Prostate gland (tissue), 2 donors: ENCODE measurements at places on chromosomes 2 and 18. TPM values are rescaled to one million over a fixed set of nuclear protein-coding genes. Genes with fewer than 3 reads are reported as not detected.

DNA sequence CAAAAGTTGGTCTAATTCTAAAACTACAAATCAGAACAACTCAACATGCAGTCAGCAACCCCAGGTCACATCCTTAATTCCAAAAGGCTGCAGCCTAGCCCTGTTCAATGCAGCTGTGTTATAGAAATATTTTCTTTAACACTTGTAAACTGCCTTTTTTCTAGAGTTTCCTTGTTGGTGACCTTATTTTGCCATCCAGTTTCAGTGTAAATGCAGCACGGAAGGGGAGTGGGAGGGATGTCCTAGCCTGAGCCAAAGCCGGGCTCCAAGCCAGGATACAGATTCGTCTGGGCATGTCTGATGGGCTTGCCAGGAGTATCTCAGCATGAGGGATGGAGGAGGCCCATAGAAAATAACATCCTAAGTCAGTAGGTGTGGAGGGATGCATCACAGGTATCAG is 17.7 kb upstream of the SP3 start:
- H3K27me3 ChIP-seq = no peaks in the 10 kb centered on the region
- DNase-seq = peak; percentile 75
- H3K36me3 ChIP-seq = no peaks in the 10 kb centered on the region
- H3K4me1 ChIP-seq = peaks cover 9% of the 10 kb centered on the region
- H3K27ac ChIP-seq = no peak overlapping the region

The MGAT4A gene
- 20.4 TPM for total RNA-seq

DNA sequence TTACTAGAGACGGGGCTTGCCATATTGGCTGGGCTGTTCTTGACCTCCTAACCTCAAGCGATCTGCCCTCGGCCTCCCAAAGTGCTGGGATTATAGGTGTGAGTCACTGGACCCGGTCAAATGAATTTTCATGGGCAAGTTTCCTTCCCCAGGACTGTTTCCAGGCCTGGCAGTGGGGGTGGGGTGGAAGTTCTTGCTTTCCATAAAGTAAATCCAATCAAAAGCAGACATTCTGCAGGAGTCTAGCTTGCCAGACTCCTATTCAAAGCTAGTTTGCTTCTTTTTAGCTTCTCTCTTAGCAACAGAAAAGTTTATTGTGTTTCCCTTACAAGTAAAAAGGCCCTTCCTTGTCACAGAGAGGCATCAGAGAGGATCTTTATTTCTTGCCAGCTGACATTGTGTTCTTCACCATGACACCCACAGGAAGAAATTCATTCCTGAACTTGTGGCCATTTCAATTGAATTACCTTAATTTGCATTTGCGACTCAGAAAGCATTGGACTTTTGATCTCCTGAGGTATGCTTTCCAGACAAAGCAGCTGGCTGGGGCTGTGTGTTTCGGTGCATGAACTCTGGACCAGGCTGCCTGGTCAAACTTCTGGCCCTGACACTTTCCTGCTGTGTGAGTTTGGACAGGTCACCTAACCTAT is 37.9 kb downstream of the LYPD1 start:
- H3K27ac ChIP-seq = no peak overlapping the region
- no peaks in the 10 kb centered on the region for H3K27me3 ChIP-seq
- H3K4me1 ChIP-seq = no peaks in the 10 kb centered on the region
- no peak for DNase-seq
- no peak overlapping the region for H3K4me3 ChIP-seq
- H3K36me3 ChIP-seq = no peaks in the 10 kb centered on the region

The LDLRAD4 gene
- 107 TPM for total RNA-seq

DNA sequence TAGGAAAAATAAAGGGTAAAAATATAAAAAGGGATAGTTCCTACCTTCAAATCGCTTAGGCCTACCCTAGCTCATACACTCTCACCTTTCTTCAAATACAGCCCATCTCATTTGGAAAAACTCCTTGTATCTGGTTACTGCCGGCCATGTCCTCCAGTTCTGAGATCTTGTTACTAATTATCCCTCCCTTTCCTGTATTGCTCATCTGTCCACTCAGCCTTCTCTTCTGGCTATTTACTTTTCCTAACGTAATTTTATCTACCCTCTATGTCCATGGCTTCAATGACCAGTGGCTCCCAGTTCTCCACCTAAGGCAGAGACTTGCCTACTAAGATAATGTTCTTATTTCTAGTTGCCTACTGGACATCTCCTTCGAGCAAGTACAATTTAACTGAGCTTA is 342.9 kb upstream of the ACVR2A start:
- H3K27ac ChIP-seq = no peak overlapping the region
- no peaks in the 10 kb centered on the region for H3K36me3 ChIP-seq
- no peaks in the 10 kb centered on the region for H3K4me1 ChIP-seq
- no peak for DNase-seq
- no peaks in the 10 kb centered on the region for H3K27me3 ChIP-seq
- no peak overlapping the region for H3K4me3 ChIP-seq

GRCh38 chr18:44782617-44783016 is 101.9 kb downstream of the SETBP1 start:
- no peaks in the 10 kb centered on the region for H3K27me3 ChIP-seq
- no peak overlapping the region for H3K4me3 ChIP-seq
- no peak for DNase-seq
- no peak overlapping the region for H3K27ac ChIP-seq

- DNase-seq = no peak
- H3K4me3 ChIP-seq = no peak overlapping the region
- no peaks in the 10 kb centered on the region for H3K4me1 ChIP-seq
- H3K27ac ChIP-seq = no peak overlapping the region
- H3K27me3 ChIP-seq = no peaks in the 10 kb centered on the region
Measured at GRCh38 chr2:199309411-199309810, 148.3 kb downstream of the SATB2 start.

- DNase-seq = no peak
- H3K27ac ChIP-seq = no peak overlapping the region
- no peaks in the 10 kb centered on the region for H3K27me3 ChIP-seq
Measured at GRCh38 chr2:37629529-37629928, 41.9 kb downstream of the CDC42EP3 start.
